ENCODE measurements at places on chromosomes 2 and 18. TPM values are rescaled to one million over a fixed set of nuclear protein-coding genes. Genes with fewer than 3 reads are reported as not detected.

DSC3 gene
- total RNA-seq: 11.1 TPM

DNA sequence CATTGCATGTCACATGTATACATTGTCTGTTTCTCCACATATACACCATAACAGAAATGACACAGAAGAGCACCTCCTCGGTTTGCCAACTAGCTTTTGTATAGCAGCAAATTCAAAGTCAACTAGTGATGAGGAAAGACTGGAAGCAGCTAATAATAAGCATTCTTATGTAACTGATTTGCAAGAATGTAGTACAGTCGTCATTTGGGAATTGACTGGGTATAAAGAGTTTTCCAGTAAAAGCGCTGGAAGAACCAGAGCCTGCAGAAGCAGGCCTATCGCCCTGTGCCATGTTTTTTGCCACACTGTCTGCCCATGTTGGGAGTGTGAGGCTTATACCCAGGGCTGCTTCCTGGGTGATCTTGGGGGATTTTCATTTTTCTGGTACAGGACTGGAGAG lies 310.6 kb downstream of the GBX2 start:
- no peak overlapping the region for H3K27ac ChIP-seq
- H3K4me1 ChIP-seq: peaks cover 18% of the 10 kb centered on the region
- no peak overlapping the region for H3K4me3 ChIP-seq

CFC1 gene
- total RNA-seq: not detected

GRCh38 chr2:230893338-230893737 lies 28.6 kb downstream of the ITM2C start:
- no peaks in the 10 kb centered on the region for H3K4me1 ChIP-seq
- DNase-seq: no peak
- no peaks in the 10 kb centered on the region for H3K36me3 ChIP-seq
- no peak overlapping the region for H3K4me3 ChIP-seq
- no peaks in the 10 kb centered on the region for H3K27me3 ChIP-seq
- H3K27ac ChIP-seq: no peak overlapping the region

DNA sequence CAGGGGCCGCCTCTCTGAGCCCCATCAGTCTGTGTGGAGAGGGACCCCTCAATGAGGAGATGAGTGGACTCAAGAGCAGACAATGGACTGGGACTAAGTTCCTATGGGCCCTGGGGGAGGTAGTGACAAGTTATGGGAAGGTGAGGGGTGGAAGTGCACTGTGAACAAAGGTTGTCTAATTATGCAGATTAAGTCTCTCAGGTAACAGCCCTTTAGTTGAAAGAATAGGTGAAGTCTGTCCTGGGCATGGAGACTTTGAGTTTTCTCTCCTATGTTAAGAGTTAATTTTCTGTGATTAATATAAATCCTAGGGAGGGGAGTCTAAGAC lies 243.8 kb downstream of the FAM210A start:
- no peaks in the 10 kb centered on the region for H3K4me1 ChIP-seq
- no peak overlapping the region for H3K27ac ChIP-seq
- no peaks in the 10 kb centered on the region for H3K36me3 ChIP-seq
- no peak overlapping the region for H3K4me3 ChIP-seq

DNA sequence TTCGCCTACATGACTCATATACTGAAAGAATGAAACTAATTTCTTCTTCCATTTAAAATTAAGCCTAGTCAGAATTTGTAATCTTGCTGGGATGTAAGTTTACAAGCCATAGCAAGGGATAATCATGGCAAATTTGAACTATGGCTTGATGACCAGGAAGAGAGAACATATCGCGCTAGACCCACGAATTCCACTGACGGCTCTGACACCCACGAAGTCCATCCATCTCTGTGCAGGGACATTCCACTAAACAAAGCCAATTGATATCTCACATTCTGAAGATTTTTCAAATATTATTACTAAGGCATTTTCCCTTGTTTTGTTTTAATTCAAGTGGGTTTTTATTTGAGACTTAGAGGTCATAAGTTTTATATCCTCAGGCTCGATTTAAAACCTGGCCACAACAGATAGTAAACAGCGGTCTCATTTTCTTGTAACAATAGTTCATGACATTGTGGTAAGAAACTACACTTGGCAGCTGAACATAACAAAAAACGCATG lies 113.0 kb downstream of the QPCT start:
- H3K4me1 ChIP-seq: peaks cover 49% of the 10 kb centered on the region
- no peak overlapping the region for H3K4me3 ChIP-seq
- no peaks in the 10 kb centered on the region for H3K27me3 ChIP-seq

GRCh38 chr2:106876699-106877098 lies 9.3 kb downstream of the ST6GAL2 start:
- no peak overlapping the region for H3K4me3 ChIP-seq
- no peaks in the 10 kb centered on the region for H3K27me3 ChIP-seq
- H3K27ac ChIP-seq: no peak overlapping the region

DNA sequence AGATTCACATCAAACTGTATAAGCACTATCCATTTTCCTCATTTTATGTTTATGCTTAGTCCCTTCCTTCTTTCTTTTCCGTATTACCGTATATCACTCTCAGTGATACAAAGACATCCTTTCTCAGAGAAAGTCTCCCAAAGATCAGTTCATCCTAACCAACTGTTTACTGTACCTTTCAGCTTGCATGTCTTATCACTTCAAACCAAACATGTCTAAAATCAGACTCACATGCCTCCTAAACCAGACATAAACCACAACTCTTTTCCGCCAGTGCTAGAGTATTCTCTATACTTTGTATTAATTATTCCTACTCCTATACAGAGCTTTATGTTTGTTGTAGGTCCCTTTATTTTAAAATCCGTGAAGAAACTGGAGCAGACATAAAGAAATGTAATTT lies 41.5 kb downstream of the KCMF1 start:
- peaks cover 25% of the 10 kb centered on the region for H3K4me1 ChIP-seq
- no peaks in the 10 kb centered on the region for H3K27me3 ChIP-seq

GRCh38 chr18:44702594-44702993 lies 21.9 kb downstream of the SETBP1 start:
- DNase-seq: no peak
- no peaks in the 10 kb centered on the region for H3K36me3 ChIP-seq
- H3K27ac ChIP-seq: no peak overlapping the region
- H3K4me3 ChIP-seq: no peak overlapping the region
- H3K4me1 ChIP-seq: no peaks in the 10 kb centered on the region

FBXO48 gene
- total RNA-seq: 0.52 TPM

DNA sequence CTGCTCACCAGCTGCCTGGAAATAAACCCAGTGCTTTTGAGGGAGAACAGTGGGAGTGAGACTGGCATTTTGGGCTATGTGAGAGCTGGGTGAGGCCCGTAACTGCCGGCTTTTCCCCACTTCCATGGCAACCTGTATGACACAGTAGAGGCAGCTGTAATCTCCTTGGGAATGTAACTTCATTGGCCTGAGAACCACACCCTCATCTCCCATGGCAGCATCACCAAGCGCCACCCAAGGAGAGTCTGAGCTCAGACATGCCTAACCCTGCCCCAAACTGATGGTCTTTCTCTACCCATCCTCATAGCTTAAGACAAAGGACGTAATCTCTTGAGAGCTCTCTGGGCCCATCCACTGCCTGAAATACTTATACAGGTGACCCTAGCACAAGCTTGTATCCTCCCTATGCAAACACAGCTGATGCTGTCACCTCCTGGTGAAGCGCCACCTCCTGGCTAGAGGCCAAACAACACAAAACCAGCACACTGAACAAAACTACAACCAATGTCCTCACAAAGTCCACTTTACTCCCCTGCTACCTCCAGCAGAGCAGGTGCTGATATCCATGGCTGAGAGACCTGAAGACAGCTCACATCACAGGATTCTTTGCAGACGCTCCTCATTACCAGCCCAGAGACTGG lies 763.4 kb upstream of the NRXN1 start:
- no peak overlapping the region for H3K4me3 ChIP-seq
- DNase-seq: peak; percentile 34
- no peaks in the 10 kb centered on the region for H3K27me3 ChIP-seq
- H3K36me3 ChIP-seq: no peaks in the 10 kb centered on the region
- no peaks in the 10 kb centered on the region for H3K4me1 ChIP-seq

GRCh38 chr2:175880-176820 lies 87.7 kb downstream of the SH3YL1 start:
- no peak overlapping the region for H3K4me3 ChIP-seq
- H3K27me3 ChIP-seq: no peaks in the 10 kb centered on the region
- peaks cover 30% of the 10 kb centered on the region for H3K4me1 ChIP-seq
- DNase-seq: no peak

DNA sequence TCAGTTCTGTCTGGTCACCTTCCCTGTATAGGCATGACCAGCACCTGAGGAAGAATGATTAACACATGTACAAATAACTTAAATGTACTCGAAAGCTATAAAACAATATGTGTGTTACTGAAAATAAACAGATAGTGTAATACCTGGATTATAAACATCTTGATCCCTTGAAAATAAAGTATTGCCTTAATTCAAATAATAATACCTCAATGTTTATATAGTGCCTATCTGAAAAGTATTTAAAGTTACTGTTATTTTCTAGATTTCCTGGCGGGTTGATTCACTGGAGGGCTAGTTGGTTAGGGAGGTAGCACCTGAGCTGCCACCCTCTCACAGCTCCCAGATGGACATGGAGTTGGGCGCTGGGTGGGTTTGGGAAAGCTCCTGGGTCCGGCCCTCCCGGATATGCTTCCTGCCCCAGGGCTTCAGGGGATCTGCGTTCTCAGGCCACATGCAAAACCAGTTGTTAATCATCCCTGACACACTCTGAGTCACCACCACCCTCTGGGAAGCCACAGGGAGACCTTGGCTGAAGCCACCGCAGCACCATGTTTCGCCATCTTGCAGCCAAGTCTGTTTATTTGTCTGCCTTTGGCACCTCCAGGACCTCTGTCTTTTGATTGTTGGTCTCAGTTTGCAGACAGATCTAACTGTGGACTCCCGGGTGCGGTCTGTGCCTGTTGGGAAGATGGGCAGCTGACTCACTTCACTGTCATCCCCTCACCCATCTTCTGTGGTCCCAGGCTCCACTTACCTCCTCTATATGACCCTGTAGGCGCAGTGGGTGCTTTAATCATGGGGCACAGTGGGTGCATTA lies 35.3 kb downstream of the RAB31 start:
- peaks cover 56% of the 10 kb centered on the region for H3K4me1 ChIP-seq
- H3K4me3 ChIP-seq: peak overlapping the region; percentile 50
- no peaks in the 10 kb centered on the region for H3K27me3 ChIP-seq
- H3K36me3 ChIP-seq: no peaks in the 10 kb centered on the region

MROH2A gene
- not detected for total RNA-seq

Data from PC-3 (cell line).